NCI-H187 (cell line): ENCODE measurements at places on chromosomes 7 and 10.

DNA sequence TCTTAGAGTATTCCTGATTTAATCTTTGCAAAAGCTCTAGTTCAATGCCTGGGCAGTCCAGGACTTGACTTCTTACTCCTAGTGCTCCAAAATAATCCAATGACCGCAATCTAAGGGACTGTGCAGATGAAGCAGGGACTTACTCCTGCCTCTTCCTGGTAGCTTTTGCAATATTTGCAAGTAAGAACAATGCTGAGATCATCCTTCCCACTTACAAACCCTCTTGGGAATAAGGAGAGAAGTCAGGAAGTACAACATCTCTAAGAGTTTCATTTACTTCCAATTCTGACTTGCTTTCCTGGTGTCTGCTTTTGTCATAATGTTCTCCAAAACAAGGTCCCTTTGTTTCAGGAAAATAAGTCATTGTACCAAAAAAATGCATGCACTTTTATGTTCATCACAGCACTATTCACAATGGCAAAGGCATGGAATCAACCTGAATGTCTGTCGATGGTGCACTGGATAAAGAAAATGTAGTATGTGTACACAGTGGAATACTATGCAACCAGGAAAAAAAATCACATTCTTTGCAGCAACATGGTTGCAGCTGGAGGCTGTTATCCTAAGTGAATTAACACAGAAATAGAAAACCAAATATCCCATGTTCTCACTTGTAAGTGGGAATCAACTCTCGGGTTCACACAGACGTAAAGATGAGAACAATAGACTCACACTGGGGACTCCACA is 7.1 kb upstream of the KCNMA1 start:
- no peak for DNase-seq

DNA sequence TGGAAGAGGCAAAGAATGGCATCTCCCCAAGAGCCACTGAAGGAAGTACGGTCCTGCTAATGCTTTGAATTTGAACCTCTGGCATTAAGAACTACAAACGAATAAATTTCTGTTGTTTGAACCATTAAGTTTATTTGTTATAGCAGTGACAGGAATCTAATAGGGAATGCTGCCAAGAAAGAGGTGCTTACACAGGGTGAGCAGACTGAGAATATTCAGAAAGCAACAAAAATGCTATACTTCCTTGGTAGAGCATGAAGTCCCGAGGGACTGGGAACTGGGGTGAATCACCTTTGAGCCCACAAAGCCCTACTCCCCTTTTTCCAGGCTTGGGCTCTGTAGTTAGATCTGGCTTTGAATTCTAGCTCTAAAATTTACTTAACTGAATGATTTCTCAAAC is 45.0 kb downstream of the PANK1 start:
- no peak for DNase-seq

DNA sequence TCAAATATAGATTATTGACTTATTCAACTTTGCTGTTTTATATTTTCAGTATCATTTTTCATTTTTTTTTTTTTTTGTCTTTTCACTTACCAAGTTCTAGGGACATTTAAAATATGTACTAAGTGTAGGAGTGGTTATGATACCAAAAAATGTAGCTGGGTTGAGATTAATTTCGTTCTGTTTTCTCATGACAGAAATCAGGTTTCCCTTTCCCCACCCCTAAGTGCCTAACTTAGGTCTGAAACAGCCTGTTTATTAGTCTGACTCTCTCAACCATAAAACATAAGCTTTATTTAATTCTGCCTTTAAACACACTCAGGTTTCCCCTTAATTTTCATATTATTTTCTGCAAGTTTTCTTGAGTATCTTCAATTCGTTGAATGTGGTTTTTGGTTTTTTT is 22.1 kb downstream of the TMEM106B start:
- no peak for DNase-seq

DNA sequence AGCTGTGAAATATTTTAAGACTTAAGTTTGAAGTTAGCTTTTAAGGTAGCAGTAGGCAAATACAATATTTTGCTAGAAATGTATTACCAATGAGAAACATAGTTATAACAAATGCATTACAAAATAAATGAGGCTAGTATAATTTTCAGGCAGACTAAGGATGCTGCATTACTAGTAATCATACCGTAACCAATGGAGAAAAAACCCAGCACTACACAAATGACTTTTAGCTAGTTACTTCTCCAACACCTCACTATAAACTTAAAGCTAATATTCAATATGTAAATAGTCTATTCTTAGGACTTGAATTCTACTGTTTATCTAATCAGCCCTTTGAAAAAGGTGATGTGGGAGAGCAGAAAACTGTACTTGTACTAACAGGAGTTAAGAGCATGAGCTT is 285.3 kb upstream of the KLF14 start:
- DNase-seq, result no peak

DNA sequence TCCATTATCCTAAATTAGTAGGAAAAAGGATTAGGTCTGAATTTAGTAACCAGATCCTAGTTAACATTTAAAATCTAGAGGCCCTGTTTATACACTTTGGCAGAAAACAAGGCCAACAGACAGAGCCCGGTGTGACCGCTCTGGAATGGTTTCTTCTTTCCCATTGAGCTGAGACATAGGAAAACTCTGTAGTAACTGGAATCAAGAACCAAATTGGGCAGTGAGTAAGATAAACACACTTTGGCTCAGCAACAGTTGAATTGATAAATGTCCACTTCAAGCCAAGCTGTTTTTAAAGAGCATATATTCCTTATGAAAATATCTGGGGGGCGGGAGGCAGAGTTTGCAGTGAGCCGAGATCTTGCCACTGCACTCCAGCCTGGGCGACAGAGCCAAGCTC is 343.7 kb upstream of the SEMA3A start:
- no peak for DNase-seq

GRCh38 chr10:19828278-19829049 is 12.2 kb downstream of the PLXDC2 start:
- no peak for DNase-seq

DNA sequence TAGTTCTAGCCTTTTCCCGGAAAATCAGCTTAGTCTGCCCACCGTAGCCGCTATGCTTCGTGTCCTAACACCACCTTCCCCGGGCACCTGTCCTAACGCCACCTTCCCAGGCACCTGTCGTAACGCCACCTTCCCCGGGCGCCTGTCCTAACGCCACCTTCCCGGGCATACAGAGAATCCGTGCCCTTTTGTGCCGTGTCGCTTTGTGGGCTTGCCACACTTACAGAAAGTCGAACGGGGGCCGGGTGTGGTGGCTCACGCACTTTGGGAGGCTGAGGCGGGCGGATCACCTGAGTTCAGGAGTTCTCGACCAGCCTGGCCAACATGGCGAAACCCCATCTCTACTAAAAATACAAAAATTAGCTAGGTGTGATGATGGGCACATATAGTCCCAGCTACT is 73.6 kb upstream of the DNAJB6 start:
- no peak for DNase-seq

DNA sequence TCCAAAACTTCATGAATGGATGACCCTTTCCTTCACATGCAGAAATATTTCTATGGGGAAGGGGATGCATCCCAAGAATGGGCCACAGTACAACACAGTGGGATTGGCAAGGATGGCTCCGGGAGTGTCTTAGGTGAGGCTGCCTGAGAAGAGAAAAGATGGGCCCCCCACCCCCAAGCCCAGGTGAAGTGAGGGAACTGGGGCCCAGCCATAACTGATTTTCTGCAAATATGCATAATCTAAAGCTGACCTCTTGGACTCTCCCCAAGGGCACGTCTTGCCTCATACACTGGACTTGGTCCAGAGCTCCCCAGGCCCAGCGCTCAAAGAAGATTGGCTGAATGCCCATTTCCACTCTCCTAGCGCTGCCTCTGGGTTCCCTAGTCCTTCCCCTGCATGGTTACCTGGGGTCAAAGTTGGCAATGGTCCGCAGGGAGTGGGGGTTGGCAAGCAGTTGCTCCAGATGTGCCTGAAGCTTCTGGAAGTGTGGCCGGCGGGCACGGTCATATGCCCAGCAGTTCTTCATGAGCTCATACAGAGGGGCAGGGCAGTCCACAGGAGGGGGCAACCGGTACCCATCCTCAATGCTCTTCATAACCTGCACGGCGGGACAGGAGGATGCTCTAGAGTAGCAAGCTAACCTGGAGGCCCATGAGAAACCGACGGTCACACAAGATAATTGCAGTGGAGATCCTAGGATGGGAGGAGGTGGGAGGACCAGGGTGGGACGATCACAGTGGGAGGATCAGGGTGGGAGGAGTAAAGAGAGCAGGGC is 12.3 kb downstream of the ZYX start:
- DNase-seq, result no peak

- DNase-seq, result no peak
Observed at GRCh38 chr7:16463520-16463919, 2.0 kb downstream of the SOSTDC1 start.

- no peak for DNase-seq
Observed at GRCh38 chr7:135770139-135770710, 21.6 kb upstream of the FAM180A start.

DNA sequence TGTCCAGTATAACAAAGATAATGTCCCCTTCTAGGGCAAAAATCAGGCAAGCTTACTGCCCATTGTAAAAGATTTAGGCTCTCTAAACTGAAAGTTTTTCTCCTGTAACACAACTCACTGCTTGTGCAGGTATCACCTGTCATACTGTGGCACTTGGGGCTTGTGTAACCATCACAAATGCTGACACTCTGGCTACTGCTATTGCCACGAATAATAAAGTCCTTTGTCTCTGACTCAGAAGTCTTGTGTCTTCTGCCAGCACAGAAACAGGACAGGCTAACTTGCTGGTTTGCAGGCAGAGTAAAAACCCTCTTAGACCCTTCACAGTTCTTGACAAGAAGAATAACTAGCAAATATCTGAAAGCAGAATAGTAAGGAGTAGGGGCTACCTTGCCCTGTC is 273.9 kb downstream of the RPS24 start:
- no peak for DNase-seq

- no peak for DNase-seq
Observed at GRCh38 chr10:130884456-130884855, 427.1 kb downstream of the TCERG1L start.

DNA sequence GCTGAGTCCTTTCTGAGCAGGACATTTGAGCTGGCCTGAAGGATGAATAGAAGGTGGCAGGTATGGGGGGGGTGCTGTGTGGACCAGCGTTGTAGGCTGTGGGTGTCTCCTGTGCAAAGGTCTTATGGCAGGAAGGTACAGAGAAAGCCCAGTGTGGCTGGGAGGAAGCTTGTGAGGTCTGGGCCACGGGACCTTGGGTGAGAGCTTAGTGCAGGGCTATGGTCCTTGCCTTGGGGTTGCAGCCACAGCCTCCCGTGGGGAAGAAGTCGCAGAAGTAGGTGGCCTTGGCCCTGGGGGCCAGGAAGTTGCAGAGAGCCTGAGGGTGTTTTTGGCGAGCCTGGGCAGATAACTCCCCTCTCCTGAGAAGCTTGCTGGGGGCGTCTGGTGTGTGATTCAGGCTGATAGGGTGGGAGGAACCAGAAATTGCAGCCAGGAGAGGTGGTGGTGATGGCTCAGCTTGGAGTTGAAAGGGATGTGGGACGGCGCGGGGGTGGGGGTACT is 172.0 kb upstream of the TNRC18 start:
- no peak for DNase-seq

DNA sequence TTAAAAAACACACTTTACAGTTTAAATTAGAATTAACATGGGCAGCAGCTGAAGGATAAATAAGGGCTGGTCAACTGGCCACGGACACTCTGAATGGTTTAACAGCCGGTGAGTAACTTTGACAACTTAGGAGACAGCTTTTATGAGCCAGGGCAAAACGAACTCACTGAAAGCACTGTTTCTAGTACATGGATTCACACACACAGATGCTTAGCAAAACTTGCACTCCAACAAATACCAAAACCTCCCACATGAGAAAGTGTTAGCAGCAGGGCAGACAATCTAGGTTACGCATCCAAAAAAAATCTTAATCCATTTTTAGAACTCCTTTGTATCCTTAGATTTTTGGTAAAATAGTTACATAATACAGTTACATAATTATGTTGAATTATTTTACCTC is 486.4 kb downstream of the PHTF2 start:
- DNase-seq, result no peak

DNA sequence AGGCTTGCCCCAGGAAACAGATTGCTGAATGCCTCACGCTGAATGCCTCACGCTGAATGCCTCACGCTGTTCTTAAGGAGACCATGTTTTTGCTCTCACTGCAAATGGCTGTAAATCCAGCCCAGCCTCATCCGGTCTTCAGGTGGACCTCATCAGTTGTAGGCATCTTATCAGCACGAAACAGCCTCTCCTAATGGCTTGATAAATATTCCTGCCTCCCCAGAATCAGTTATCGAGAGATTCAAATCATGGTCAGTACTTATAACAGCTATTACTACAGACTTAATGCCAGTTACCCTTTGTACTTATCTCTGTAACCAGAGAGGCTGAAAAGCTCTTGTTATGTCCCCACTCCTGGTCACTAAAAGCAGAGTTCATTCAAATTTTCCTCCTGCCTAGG is 290.6 kb downstream of the FZD1 start:
- no peak for DNase-seq

- DNase-seq, result no peak
Observed at GRCh38 chr10:3835770-3836169, 50.8 kb upstream of the KLF6 start.

DNA sequence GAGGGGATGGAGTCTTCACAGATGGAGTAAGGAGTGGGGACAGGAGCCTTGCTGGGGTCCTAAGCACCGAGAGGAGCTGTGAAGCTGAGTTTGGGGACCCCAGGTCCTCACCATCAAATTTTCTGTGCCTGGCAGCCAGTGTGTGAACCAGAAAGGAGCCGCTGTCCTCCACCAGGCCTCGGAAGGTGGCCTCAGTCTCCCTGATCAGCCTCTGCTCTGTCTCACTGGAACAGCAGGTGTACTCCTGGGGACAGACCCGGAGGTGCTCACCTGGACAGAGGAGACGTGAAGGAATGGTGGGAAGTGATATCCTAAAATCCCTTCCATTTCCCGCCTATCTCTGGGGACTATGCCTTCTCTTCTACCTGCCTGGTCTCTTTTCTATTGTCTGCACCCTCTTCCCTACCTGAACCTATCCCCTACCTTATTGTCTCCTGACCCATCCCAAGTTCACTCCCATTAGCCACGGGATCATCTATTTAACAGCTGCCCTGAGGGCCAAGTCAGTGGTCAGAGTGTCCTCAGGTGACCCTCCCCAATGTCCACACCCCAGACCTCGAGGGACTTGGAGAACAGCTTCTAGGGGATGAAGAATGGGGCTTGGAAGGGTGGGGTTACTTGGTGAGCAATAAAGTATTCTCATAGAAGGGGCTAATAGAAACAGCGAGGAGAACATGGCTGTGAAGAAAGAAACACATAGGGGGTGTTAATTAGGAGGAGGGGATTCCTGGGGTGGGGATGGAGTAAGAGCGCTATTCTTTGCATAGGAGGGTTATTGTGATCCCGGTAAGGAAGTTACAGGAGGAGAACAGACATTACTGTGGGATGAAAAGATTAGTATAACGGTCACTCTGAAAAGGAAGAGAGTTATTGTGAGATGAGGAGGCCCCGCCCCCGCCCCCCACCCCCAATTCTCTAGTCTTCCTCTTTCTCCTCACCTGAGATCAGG is 811 bp downstream of the GPC2 start:
- DNase-seq, result no peak
